ENCODE measurements at places on chromosomes 12 and 14.

DNA sequence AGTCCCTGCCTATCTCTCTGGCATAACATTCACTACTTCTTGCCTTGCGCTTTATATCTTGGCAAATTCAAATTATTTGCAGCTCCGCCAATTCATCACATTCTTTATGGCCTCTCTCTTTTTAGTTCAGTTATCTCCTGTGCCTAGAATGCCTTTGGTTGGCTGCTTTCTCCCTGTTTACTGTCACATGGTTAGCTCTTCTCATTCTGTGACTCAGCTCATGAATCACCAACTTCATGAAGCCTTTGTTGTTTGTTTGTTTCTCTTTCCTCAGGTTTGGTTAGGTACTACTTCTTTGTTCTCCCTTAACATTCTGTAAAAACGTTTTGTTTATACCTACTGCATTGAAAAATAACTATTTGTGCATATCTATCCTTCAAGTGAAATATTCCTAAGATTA, 376.5 kb upstream of the GARIN6 start:
- no peaks in the 10 kb centered on the region for H3K36me3 ChIP-seq
- no peak overlapping the region for H3K27ac ChIP-seq
- H3K27me3 ChIP-seq = no peaks in the 10 kb centered on the region
- no peak for DNase-seq
- H3K4me1 ChIP-seq = no peaks in the 10 kb centered on the region

GRCh38 chr14:75469606-75470237, 41.9 kb downstream of the JDP2 start:
- H3K27ac ChIP-seq = no peak overlapping the region
- DNase-seq = no peak
- peaks cover 8% of the 10 kb centered on the region for H3K4me1 ChIP-seq
- no peaks in the 10 kb centered on the region for H3K27me3 ChIP-seq
- H3K36me3 ChIP-seq = no peaks in the 10 kb centered on the region
- no peak overlapping the region for H3K4me3 ChIP-seq

GRCh38 chr14:85762526-85762925, 232.6 kb downstream of the FLRT2 start:
- DNase-seq = no peak
- H3K27ac ChIP-seq = no peak overlapping the region
- H3K36me3 ChIP-seq = no peaks in the 10 kb centered on the region
- H3K4me1 ChIP-seq = no peaks in the 10 kb centered on the region

- H3K27me3 ChIP-seq = peaks cover 6% of the 10 kb centered on the region
- H3K4me3 ChIP-seq = no peak overlapping the region
- H3K36me3 ChIP-seq = no peaks in the 10 kb centered on the region
- H3K27ac ChIP-seq = no peak overlapping the region
- no peaks in the 10 kb centered on the region for H3K4me1 ChIP-seq
These were observed 7.2 kb downstream of the OR8S1 start for GRCh38 chr12:48532601-48533000.

DNA sequence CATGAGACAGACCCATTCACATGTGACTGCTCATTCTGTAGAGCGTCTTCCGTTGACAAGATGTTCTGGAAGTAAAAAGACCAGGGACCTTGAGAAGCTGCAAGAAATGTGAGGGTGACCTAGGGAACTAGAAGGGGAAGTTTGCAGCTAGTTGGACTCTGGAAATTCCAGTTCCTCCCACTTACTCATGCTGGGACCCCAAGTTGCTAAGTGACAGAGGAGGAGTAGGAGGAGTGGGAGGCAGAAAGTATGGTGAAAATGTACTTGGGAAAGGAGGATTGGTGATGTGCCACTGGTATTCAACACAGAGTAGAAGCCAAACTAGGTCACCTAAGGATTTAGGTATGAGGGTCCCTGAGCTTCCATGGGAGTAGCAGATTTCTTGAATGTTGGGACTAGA, 132.4 kb downstream of the KCNA5 start:
- no peak for DNase-seq
- no peak overlapping the region for H3K27ac ChIP-seq
- H3K4me1 ChIP-seq = no peaks in the 10 kb centered on the region
- H3K27me3 ChIP-seq = no peaks in the 10 kb centered on the region

GRCh38 chr12:114166362-114166761, 200.2 kb upstream of the RBM19 start:
- no peak overlapping the region for H3K27ac ChIP-seq
- H3K4me3 ChIP-seq = no peak overlapping the region
- no peaks in the 10 kb centered on the region for H3K27me3 ChIP-seq
- peak; percentile 58 for DNase-seq
- H3K36me3 ChIP-seq = no peaks in the 10 kb centered on the region
- H3K4me1 ChIP-seq = no peaks in the 10 kb centered on the region

GRCh38 chr14:69708049-69708448, 58.9 kb upstream of the SRSF5 start:
- no peak for DNase-seq
- peaks cover 8% of the 10 kb centered on the region for H3K4me1 ChIP-seq
- no peak overlapping the region for H3K27ac ChIP-seq
- H3K27me3 ChIP-seq = no peaks in the 10 kb centered on the region
- H3K36me3 ChIP-seq = peaks cover 89% of the 10 kb centered on the region

DNA sequence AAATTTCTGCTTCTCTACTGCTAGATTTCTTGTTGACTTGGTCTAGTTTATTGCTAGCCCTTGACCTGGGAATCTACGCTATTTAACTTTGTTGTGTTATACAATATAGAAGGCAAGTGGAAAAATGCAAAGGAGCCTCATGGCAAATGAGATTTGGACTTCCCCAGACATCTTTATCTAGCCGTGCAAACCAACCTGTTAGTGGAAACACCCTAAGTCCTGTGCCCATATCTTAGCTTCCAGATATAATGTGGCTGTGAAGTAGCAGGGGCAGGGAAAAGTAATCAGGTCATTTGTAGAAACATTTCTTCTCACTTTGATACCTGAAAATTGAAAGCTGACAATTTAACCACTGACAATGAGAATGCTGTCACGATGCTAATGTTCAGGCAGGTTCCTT, 90.7 kb upstream of the ATP2B1 start:
- peaks cover 6% of the 10 kb centered on the region for H3K4me1 ChIP-seq
- H3K36me3 ChIP-seq = no peaks in the 10 kb centered on the region
- no peak overlapping the region for H3K4me3 ChIP-seq

- no peaks in the 10 kb centered on the region for H3K4me1 ChIP-seq
- no peak overlapping the region for H3K4me3 ChIP-seq
- H3K36me3 ChIP-seq = peaks cover 63% of the 10 kb centered on the region
- no peak for DNase-seq
These were observed 48.7 kb downstream of the EID3 start for GRCh38 chr12:104352106-104352713.

DNA sequence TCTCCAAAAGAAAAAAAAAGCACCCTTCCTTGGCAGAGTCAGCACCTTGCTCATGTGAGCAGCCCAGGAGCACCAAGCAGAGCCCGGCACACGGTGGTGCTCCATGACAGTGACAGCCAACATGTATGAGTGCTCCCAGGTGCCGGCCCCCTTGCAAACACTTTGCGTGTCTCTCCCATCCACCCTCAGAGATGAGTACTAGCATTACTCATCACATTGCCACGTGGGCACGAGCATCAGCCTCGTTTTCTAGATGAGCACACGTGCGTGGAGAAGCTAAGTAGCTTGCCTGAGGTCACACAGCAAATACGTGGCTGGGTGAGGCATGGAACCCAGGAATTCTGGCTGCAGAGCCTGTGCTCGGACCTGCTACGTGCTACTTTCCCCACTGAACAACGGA, 177.9 kb upstream of the PRMT8 start:
- H3K4me1 ChIP-seq = no peaks in the 10 kb centered on the region
- H3K27ac ChIP-seq = no peak overlapping the region
- DNase-seq = no peak
- H3K4me3 ChIP-seq = no peak overlapping the region

DNA sequence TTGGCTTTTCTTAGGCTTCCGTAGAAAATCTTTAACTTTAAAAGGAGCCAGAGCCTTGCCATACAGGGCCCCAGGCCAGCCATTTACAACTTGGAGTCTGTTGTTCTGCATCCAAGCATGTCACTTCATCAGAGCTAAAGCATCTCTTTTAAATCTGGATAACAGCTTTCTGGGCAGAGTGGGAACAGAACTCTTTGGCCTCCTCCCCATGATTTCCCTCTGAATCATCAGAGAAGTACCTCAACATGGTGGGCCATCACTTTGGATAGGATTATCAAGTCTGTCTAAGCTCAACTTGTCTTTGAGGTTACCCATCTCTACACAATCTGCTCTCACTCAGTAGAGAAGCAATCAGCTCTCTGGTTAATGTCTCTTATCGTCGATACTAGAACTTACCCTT, 170.9 kb downstream of the SLC6A15 start:
- H3K27me3 ChIP-seq = no peaks in the 10 kb centered on the region
- no peak overlapping the region for H3K27ac ChIP-seq
- no peaks in the 10 kb centered on the region for H3K36me3 ChIP-seq
- DNase-seq = no peak
- no peak overlapping the region for H3K4me3 ChIP-seq

- no peaks in the 10 kb centered on the region for H3K27me3 ChIP-seq
- H3K4me1 ChIP-seq = no peaks in the 10 kb centered on the region
- H3K4me3 ChIP-seq = no peak overlapping the region
- no peaks in the 10 kb centered on the region for H3K36me3 ChIP-seq
- no peak overlapping the region for H3K27ac ChIP-seq
These were observed 33.1 kb upstream of the MMP19 start for GRCh38 chr12:55875704-55876467.

GRCh38 chr14:96674121-96674520, 123.1 kb upstream of the VRK1 start:
- no peak for DNase-seq
- no peak overlapping the region for H3K27ac ChIP-seq
- no peak overlapping the region for H3K4me3 ChIP-seq
- no peaks in the 10 kb centered on the region for H3K36me3 ChIP-seq

GRCh38 chr14:101112351-101113107, 209.0 kb upstream of the RTL1 start:
- H3K4me1 ChIP-seq = no peaks in the 10 kb centered on the region
- H3K36me3 ChIP-seq = no peaks in the 10 kb centered on the region
- no peak for DNase-seq
- H3K27ac ChIP-seq = no peak overlapping the region
- no peaks in the 10 kb centered on the region for H3K27me3 ChIP-seq

DNA sequence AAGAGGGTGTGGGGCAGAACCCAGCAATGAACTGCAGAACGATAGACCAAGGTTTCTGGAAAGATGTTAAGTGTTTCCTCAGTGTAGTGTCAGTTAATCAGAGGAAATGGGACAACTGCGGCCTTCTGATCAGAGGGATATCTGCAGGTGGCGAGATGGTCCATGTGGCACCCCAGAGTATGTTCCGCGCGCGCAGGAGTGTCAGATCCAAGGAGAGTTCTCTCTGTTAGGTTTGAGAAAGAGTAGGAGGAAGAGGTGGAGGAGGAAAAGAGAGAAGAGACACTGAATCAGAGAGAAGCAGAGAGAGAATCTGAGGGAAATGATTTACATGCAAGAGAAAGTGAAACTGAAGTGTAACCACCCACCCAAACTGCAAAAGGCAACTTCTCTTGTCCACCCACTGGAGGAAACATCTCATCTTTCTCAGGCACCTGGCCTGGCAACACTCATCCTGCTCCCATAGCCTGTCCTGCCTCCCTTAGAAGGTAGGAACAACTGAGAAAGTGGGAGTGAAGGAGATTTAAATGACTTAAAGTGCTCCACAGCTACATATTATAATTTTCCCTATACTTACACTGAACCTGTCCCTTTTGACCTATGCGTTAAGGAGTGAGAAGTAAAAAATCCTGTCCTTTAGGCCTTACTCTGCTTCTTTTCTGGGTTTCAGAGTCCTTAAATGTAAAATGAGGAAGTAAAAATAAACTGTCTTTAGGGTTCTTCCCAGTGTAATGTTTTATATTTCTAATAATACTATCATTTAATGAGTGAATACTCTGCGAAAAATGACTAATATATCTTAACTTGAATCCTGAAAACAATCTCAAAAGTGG, 6.8 kb upstream of the TESPA1 start:
- H3K36me3 ChIP-seq = no peaks in the 10 kb centered on the region
- no peak overlapping the region for H3K27ac ChIP-seq
- H3K4me3 ChIP-seq = no peak overlapping the region
- no peak for DNase-seq

DNA sequence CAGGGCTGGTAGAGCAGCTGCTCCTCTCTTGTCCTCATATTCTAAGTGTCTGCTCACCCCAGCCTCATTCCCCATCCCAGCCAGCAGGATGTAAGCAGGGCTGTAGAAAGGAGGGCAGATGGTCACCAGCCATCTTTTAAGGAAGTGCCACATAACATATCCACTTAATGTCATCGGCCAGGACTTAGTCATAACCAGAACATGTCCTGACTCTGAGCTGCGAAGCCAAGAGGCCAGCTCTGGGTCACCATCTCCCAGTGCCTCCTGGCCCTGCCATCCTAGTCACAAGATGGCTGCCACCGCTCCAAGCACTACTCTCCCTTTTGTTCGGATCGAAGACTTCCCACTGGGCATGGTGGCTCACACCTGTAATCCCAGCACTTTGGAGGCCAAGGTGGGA, 123.9 kb downstream of the PLXNC1 start:
- H3K27me3 ChIP-seq = peaks cover 16% of the 10 kb centered on the region
- H3K36me3 ChIP-seq = no peaks in the 10 kb centered on the region
- H3K4me3 ChIP-seq = no peak overlapping the region
- no peak for DNase-seq
- H3K4me1 ChIP-seq = no peaks in the 10 kb centered on the region
